SK-N-MC (cell line): ENCODE measurements at places on chromosomes 6 and 20.

GRCh38 chr6:12720310-12720709 is 3.7 kb downstream of the PHACTR1 start:
- no peak for DNase-seq

DNA sequence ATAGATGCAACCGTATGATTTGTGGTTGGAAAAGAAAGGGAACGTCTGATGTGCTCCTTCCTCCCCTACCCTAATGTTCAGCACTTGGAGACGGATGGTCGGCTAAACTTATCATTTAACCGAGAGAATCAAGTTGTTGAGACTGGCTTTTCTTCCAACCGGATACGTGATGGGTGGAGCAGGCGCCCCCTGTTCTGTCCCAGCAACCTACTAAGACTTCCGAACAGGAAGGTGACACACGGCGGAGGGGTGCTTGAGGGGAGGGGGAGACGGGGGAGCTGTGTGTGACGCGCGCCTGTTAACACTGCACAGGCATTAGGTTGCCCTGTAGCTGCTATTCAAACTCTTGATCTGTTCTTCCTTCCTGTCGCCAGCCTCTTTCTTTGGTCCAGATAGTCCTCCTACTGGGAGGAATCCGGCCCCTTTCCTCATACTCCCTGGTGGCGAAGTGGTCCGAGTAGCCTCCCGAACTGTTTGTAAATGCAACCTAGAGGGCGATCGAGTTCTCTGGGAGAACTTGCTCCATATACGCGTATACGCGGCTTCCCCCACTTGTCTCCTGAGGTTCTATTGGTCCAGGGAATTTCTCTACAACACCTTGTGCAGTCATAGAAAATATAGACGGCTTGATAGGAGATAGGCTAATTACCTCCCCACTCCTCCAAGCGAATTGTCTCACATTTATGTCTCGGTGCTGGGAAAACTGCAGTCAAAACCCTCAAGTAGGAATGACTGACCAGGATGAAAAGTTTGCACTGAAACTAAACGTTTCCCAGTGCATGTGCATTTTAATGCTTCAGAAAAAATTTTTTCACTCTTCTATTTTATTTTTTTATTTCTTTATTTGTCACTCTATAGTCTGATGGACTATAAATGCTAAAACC is 126.0 kb upstream of the SLC2A12 start:
- peak; percentile 83 for DNase-seq

- no peak for DNase-seq
These were observed 31.9 kb downstream of the ARID1B start for GRCh38 chr6:156809034-156809433.

DNA sequence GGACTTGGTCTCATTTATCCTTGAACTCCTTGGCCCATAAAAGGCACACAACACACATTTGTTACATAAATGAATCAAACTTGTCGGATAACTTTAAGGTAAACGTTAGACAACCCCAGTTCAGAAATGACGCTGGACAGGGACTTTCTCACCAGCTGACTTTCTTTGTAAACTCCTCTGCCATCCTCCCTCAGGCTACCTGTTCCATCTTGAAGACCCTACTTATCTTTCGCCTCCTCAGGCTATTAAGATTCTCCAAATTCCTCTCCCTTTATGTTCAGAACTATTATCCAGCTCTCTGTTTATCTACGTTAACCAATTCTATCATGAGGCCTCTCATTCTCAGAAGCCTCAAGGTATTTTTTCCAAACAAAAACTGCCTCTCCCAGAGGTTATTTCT is 47.7 kb upstream of the KIF16B start:
- no peak for DNase-seq

- DNase-seq = no peak
These were observed 173.2 kb downstream of the TMEM242 start for GRCh38 chr6:157150076-157150475.

DNA sequence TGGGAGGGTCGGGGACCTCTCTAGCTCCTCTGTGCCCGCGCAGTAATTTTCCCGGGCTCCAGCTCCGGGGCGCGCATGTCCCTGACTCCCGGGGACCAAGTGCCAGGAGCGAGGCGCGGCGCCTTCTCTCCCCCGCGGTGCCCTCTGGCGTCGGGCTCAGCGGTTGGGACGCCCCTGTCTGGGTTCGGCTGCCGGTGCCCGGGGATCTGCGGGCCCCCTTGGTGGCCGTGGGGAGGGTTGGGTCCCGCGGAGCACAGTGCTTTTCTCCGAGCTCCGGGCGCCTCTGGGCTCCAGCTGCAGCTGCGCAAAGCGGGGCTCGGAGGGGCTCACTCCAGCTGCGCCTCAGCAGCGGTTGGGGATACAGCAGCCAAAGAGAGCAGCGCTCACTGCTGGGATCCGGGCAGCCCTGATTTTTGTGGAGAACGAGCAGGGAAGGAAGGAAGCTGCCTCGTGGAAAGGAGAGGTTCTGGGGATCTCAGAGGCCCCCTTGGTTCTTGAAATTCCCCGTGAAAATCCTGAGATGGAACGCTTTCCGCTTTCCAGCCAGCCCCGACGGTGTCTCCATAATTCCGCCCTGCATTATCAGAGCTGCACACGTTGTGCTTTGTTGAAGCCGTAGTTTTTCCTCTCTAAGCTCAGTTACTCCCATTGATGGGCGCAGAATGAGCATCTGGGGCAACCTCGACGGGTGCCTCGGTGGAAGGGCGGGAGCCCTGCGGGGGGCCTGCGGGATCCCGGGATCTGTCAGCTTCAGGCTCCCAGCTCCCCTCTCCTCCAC is 861 bp downstream of the PPP1R14C start:
- no peak for DNase-seq

DNA sequence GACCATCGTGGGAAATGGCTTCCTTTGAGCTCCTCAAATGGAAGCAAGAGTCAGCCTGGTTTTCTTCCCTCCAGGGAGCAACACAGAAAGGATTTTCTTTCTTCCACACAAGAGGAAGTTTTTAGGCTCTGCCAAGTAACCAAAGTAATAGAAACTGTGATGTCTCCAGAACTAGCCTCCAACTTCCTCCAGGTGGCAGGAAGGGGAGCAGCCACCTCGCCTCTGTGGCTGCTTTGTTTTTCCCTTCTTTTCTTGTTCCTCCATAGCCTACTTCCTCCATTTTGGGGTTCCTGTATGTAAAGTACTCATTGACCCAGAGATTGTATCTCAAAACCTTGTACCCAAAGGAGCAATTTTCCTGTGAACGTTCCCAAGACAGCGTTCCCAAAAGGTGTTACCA is 32.7 kb upstream of the CCR6 start:
- no peak for DNase-seq

GRCh38 chr6:28005152-28005890 is 48.3 kb downstream of the OR2B6 start:
- DNase-seq = no peak

- no peak for DNase-seq
These were observed 47.2 kb downstream of the GABRR2 start for GRCh38 chr6:89267918-89268317.

DNA sequence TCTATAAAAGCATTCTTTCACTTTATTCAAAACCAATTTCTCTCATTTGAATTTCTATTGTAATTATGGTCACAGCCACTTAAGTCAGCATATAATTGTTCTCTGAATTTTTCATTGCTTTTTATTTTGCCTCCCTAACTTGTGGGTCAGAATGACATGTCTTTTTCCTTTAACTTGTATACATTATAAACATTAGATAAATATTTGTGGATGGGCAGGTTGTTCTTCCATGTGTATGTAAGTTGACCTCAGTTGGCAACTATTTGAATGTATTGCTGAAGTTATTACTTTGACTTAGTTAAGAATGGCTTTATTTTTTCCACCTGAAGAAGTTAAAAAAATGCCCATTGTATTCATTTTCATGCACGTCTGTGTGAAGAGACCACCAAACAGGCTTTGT is 83.0 kb upstream of the MAP3K7 start:
- DNase-seq = no peak

- no peak for DNase-seq
These were observed 12.1 kb downstream of the RBM39 start for GRCh38 chr20:35729836-35730582.

DNA sequence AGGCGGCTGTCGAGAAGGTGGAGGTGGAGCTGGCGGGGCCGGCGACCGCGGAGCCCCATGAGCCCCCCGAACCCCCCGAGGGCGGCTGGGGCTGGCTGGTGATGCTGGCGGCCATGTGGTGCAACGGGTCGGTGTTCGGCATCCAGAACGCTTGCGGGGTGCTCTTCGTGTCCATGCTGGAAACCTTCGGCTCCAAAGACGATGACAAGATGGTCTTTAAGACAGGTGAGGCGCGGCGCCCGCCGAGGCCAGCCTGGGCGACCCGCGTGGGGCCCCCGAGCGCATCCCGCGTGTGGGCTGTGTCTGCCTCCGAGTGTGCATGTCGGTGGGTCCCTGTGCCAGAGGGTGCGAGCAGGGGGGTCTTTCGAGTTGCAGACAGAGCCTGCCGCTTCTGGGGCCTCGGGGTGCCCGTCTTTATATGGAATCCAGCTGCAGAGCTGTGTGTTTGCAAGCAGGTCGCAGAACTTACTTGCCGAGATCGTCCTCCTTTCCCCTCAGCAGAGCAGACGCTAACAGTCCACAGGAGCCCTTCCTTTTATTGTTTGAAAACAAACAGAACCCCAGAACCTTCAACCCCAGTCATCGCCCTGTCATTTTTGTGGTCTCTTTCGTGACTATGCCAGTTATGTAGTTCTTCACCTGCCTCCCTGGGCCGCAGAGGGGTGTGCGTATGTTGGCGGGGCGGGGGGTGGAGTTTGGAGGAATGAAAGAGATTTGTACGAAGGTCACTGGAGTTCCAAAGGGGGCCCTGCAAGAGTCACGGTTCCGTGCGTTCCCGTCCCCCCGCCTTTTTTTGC is 766 bp downstream of the SLC16A10 start:
- DNase-seq = no peak

DNA sequence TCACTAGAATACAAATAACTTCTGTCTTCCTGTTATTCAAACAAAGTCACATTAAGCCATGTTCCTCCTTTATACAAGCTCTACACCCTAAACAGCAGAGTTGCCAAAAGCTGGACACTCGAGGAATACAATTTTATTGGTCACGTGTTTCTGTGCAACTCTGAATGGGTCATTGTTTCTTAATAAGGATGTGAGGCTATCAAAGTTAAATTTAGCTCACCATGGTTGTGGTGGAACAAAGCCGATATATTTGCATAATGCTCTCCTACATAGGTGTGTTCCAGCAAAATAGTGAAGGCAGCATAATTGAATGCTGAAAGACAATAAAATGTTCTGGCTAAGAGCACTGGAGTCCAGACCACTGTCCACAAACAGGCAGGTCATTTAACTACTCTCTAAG is 36.9 kb upstream of the CD2AP start:
- no peak for DNase-seq

DNA sequence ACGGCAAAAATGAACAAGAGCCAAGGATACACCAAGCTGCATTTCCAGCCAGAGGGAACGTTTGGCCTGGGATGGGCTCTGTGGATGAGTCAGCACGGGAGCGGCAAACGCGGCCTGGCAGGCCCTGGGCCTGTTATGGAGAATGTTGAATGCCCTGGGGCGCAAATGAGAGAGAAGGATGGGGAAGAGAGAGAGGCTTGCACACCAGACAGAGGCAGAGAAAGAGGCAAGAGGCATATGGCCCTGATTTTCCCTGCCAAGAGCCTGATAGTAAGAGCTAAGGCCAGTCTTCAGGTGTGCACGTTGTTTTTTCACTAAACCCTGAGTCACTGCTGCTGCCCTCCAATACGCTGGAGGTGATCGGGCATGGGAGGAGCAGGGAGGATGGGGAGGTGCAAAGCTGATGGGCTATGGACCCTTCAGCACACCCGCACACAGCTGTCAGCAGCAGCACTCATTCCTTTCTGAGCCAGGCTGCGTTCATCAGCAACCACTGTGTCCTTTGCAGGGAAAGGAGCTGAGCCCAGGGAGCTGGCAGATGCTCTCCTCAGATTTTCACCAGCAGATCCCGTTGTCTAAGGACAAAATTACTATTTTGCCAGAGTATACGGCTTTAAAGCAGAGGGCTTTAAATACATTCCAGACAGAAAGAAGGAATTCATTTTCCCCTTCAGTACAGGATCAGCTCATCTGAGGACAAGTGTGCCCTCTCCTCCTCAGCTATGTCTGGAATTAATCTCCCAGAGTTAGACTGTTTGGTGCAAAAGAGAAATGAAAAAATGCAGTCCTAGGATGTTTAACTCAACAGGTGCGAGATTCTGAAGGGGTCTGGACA is 61.7 kb upstream of the SLC22A23 start:
- DNase-seq = no peak

- no peak for DNase-seq
These were observed 516.0 kb downstream of the LMBRD1 start for GRCh38 chr6:69280858-69281257.

DNA sequence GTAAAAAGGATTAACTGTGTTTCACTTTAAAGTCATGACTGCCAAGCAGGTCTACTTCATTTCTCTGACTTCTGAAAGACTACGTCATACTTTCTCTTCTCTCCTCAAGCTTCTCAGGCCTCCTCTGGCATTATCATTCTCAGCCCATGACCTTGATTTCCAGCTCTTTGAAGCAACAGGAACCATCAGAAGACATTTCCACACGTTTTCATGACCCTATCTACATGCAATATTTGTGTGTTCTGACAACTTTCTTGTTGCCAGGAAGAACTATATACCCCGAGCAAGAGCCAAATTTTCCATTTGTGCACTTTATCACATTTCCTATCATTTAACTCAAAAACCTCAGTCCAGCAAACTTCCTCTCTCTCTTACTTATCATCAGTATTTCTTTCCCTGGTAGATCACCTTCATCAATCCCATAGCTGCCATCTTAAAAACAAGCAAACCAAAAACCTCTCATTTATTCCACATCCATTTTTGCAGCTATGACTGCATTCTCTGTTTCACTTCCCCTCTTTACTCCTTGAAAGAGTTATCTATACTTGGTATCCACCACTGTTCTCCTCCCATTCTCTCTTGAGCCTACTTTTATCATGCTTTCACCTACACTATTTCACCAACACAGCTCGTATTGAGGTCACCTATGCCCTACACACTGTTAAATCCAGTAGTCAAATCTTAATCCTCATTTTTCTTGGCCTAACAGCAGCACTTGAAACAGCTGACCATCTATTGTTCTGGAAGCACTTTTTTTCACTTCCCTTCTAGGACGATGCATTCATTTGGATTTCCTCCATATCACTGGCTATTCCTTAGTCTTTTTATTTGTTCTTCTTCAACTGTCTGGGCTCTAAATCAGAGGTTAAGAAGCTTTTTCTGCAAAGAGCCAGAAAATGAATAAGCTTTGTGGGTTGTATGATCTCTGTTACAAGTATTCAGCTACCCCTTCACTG is 47.1 kb downstream of the STX7 start:
- no peak for DNase-seq

- no peak for DNase-seq
These were observed 26.9 kb downstream of the BICRAL start for GRCh38 chr6:42808492-42809483.

- DNase-seq = no peak
These were observed 2.3 kb downstream of the POPDC3 start for GRCh38 chr6:105177556-105177955.
